Natural killer cell treated with Interleukin-12 subunit alpha and Interleukin-12 subunit beta and Interleukin-15 and Interleukin-18, amount 100 ng/mL, for 72 hours (primary cell): ENCODE measurements at places on chromosomes 1 and 21.

DNA sequence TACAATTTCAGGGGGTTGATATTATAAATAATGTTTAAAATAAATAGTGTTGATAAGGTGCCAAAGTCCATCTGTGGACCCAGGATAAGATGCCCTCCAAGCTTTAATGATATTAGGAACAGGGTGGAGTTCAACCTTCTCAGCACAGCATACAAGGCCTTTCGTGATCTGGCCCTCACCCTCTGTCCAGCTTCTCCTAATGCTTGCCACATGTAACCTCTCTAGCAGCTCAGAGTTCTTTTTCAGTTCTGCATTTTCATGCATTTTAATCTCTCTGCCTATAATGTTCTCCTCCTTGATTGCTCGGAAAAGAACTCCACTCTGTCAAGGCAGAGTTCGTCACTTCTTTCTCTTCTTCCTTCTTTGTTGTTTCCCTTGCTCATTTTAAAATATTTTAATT, 21.4 kb upstream of the SMAP2 start:
- DNase-seq: no peak

DNA sequence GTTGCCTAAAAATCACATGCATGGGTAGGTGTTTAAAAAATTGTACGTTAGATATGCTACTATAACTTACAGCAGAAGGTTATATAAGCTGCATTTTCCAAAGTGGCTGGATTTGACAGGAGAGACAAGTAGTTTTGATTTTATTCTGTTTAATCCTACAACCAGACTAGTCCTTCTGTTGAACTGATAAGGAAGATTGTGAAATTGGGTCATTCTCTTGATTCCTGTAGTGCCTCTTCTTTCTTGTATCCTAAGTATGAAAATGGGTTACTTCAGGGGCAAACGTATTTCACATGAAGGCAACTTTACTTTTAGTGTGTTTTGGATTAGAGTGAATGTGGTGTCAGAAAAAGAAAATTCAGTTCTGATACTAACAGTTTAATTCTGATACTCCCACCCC, 19.0 kb downstream of the CDC42 start:
- no peak for DNase-seq

DNA sequence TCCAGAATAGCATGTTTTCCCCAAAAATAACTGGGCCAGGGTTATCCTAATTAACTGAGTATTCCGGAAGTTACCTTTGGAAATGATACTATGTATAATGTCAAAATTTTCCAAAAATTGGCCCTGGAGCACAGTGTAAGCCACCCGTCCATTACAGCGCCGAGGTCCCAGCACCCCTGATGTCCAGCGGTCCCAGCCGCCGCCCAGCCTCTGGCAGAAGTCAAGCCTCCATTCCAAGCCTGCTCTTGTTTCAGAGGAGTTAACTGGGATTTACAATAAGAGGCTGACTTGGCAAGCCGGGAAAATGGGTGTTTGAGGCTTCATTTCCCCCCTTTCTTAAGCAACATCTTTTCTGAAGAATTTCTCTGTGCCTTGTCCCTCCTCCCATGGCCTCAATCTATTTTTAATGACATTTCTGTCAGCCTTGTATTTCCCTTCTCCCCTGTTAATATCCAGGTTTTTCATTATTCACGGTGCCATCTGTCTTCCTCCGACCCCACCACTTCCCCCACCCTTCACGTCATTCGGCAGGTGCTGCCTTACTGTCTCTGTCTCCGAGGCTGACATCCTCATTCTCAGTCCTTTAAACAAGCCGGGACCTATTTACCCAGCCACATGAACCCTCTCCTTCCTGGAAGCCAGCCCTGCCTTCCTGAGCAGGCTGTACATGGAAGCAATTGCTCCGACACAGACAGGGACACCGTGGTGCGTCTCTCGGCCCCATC, 490.9 kb downstream of the NPHP4 start:
- no peak for DNase-seq

GRCh38 chr1:65992831-65993271, 200.2 kb downstream of the PDE4B start:
- no peak for DNase-seq

DNA sequence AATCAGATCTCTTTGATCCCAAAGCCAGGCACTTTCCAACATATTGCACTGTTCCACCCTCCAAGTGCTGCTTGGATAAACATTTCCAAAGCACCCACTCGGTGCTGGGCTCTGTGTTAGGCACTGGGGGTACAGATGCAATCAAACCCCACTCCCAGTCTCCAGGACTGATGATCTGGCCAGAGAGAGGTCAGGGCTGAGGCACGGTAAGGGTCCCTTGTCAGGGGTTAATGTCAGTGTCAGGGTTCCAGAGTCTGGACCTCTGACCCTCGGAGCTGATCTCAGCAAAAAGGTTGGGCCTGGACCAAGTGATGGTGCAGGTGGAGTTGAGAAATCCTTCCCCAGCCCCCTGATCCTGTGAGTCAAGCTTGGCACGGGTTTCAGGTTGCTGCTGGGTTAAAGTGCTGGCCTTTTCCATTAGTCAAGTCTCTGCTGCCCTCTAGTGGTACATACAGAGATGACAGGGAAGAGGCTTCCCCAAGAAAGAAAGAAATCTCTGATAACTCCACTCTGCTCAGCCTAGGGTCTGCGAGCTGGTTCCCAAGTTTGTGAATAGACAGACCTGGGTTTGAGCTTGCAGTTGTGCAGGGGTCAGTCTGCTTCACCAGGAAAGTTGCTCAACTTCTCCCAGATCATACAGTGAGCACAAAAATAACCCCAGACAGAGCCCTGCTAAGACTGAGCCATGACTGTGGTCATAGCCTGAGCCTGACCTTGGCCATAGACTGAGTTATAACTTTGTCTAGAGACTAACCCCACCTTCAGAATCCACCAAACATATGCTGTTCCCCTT, 74.6 kb downstream of the DMRTA2 start:
- DNase-seq: peak; percentile 68

DNA sequence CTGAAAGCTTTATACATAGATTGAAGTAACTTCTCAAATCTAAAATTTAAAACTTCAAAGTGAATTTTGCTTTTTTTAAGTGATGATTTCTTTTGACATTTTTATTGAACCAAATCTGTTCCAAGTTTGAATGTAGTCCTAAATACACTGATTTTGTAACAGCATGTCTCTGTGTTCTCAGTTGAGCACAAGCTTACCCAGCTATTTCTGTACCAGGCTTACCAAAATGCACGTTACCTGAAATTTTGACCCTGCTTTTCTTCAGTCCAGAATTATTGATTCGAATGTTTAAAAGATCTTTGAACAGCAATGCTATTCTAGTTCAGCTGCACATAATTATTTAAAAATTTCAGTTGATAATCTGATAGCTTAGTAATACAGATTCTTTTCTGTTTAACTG, 25.6 kb downstream of the AGO4 start:
- DNase-seq: no peak

DNA sequence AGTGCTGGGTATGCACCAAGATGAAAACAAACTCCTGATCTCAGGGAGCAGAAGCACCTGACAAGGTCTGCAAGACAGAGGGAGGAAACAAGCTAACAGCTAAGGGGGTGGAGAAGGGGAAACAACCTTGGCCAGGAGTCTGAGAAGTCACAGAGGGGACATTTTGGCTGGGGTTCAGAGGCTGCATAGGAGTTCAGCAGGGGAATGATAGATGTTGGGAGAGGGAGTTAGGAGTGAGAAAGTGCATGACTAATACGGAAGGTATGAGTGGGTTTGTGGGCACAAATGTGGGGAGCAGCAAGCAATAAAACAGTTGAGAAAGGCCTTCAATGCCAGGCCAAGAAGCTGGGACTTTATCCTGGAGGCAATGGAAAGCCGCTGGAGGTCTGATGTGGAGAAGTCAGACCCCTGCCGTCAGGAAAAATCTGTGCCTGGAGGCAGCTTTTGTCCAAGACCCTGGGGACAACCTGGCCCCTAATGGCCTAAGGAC, 16.4 kb downstream of the EPHA2 start:
- DNase-seq: no peak

DNA sequence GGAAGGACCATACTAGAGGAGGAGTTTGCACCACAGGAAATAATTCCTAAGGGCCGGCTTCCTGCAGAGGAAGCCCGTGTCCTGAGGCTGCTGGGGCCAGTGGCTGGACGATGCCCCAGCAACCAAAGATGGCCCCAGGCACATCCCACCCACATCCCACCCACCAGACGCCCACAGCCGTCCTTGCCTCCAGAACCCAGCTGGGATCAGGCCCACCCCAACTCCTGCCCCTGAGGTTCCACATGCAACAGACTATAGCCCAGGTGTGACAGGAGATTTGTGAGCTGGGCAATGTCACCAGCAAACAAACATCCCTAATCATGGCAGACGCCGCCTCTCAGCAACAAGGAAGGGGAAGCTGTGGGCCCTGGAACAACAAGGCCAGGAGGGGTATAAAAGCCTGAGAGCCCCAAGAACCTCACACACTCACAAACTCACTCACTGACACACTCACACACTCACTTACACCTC, at the start of gene KRTAP10-9:
Gene KRTAP10-9 (plus strand): TSS at position 421 of the 471 bp plus-strand sequence. CDS start 79 bp downstream, outside the sequence.
- DNase-seq: no peak

DNA sequence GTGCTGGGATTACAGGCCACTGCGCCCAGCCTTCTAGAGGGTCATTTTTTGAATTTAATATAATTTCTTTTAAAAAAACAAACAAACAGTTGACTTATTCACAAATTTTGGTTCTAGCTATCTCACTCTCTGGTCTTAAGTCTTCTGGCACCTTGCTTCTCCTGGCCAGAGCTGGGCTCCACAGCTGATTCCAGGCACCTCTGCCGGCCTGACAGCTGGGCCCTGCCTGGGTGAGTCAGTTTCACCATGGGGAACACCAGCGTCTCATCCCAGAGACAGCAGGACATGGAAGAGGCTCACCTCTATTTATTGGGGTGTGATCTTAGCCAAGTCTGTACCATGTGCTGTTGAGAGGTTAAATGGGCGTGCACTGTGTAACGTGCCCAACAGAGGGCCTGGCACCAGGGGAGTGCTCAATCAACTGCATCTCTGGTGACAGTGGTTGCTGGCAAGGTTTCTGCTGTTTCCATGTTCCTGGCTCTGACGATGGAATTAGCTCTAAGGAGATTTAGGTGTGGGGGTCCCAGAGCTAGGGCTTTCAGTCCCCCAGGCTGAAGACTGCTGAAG, 956 bp downstream of the CPLANE2 start:
- no peak for DNase-seq

GRCh38 chr1:14476170-14476955, 122.1 kb upstream of the KAZN start:
- no peak for DNase-seq

DNA sequence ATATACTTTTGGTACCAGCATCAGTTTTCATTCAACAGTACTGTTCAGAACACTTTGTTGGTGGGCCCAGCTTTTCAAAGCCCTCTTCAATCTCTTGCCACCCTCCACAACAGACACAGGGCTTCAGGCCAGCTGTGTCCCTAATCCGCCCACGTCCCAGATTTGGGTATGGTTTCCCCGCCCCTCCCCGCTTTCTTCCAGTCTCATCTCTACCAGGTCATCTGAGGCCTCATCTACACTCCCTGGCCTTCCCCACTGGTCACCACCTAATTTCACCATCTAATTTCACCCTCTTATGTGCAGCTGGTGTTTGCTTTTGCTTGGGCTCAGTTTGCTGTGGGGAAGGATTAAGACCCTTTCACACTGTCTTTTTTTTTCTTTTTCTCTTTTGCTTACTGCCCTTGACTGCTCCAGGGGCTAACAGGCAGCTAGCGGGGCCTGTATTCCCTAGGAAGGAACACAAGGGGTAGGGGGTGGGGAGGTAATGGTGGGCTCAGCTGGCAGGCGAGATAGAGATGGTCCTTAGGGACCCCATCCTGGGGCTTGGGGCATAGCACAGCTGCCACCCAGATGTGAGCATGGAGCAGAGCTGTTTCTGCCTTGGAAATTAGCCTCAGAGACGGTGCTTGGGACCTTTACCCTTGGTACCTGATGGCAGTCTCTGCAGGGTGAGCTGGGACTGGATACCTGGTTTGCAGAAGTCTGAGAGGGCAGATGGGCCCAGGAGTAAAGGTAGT, 3.8 kb upstream of the EPB41 start:
- no peak for DNase-seq

DNA sequence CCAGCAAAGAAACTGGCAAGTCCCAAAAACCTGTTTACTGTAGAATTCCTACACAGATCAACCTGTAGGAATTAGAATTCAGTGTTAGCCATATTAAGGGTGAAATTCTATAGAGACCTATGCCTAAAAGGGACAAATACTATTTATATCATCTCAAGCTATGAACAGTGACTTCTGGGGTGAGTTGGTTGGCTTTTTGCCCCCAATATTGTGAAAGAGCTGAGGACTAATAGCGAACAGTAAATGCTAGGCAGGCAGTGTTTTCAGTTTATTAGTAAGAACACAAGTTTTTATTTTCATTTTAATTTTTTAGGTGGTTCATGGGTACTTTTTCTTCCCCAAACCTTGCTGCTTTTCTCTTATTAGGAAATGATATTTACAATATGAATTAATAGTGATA, 15.3 kb downstream of the SLC16A4 start:
- no peak for DNase-seq

GRCh38 chr21:45699251-45699942, 55.9 kb downstream of the PCBP3 start:
- no peak for DNase-seq

DNA sequence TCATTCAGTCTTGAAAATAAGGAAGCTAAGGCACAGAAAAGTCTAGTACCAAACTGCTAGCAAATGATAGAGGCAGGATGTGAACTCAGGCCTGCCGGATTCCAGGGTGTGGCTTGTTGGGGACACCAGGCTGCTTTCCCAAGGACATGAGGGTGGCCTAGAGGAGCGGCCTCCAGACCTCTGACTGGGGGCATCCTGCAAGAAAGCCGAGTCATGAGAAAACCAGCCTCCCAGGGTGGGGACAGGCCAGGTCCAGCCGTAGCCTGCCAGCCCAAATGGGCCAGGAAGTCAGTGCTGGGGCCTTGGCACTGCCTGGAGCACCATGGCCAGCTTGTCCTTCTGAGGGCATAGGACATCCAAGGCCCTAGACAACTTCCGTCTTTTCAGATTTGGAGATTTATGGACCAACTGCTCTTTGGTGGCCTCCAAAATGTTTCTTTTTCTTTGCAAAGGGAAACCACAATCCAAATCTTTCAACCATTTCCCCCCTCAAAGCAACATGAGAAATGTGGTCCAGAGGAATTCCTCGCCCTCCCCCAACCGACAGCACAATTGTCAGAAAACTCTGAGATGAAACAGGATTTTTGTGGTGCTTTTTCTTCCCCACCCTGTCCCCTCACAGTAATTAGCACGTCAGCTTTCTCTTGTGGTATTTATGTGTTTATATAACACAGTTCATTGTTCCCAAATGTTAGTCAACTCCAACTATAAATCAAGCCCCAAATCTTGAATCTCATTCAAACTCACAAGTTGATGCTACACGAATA, 212.3 kb downstream of the KAZN start:
- no peak for DNase-seq

- DNase-seq: no peak
These were observed 7.4 kb downstream of the SEMA4A start for GRCh38 chr1:156160743-156161171.

DNA sequence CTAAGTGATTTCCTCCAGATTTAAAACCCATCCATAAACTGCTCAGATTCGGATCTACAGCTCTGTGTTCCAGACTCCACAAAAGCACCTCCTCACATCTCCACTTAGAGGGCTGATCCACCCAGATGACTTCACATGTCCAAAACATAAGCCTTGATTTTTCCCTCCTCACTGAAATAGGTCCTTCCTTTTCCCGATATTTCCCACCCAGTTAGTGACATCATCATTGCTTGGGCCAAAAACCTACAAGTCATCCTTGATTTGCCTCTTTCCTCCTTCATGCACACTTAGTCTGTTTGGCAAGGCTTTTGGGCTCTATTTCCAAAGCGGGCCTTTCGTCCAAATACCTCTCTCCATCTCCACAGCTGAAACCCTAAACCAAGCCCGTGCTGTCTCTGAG, 32.3 kb downstream of the CCDC185 start:
- no peak for DNase-seq
